ENCODE measurements at places on chromosomes 6 and 20.

- no peak for DNase-seq
Observed at GRCh38 chr6:5764401-5764955, 242.2 kb downstream of the NRN1 start.

- no peak for DNase-seq
Observed at GRCh38 chr6:36636687-36637418, 41.7 kb upstream of the CDKN1A start.

DNA sequence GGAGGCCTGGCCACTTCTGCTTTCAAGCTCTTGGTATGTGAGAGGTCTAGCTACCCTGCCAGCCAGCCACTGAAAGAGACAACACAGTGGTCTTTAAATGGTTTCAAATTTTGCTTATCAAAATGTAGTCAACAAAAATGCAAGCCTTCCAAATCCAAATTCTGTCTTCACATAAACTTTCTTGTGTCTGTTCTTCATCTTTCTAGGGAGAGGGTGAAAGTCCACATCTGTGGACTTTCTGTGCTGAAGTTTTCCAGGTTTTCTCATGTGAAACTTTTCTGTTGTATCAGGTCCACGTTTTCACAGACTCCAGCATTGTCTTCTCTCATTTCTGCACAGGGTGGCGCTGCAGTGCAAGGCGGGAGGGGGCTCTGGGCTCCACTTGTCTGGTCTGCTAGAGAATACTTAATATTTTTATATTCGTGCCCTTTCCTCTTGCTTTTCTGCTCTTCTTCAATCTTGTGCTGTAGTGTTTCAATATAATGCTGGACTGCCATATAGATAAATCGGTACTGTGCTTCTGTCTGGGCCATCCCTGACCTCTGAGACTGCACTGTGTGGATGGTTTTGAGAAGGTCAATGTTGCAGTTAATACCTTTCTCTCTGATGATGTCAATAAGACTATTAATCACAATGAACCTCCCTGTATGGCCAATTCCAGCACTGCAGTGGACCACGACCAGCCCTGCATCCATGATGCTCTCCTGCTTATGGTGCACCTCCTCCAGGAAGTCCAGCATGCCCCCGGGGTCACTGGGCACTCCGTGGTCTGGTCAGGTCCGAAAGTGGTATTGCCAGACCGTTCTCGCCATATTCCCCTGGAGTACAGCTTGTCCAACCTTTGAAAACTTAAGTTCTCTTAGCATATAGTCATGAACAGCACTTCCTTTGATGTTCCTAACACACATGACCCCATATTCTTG is 161.6 kb upstream of the TNFAIP3 start:
- DNase-seq: peak; percentile 57

- DNase-seq: no peak
Observed at GRCh38 chr20:54763366-54763765, 288.0 kb downstream of the DOK5 start.

DNA sequence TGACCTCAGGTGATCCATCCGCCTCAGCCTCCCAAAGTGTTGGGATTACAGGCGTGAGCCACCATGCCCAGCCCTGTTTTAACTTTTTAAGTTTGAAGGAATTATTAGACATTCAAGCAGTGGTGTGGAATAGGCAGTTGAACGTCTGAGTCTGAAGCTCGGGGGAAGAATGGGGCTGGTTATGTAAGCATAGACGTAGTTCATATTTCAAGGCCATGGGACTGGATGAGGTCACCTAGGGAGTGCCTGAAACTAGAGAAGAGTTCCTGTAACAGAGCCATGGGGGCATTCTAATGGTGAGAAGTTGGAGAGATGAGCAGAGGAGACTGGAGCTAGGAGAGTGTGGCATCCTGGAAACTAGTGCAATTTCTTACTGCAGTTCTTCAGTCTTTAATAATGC is 6.4 kb downstream of the CDKAL1 start:
- no peak for DNase-seq

DNA sequence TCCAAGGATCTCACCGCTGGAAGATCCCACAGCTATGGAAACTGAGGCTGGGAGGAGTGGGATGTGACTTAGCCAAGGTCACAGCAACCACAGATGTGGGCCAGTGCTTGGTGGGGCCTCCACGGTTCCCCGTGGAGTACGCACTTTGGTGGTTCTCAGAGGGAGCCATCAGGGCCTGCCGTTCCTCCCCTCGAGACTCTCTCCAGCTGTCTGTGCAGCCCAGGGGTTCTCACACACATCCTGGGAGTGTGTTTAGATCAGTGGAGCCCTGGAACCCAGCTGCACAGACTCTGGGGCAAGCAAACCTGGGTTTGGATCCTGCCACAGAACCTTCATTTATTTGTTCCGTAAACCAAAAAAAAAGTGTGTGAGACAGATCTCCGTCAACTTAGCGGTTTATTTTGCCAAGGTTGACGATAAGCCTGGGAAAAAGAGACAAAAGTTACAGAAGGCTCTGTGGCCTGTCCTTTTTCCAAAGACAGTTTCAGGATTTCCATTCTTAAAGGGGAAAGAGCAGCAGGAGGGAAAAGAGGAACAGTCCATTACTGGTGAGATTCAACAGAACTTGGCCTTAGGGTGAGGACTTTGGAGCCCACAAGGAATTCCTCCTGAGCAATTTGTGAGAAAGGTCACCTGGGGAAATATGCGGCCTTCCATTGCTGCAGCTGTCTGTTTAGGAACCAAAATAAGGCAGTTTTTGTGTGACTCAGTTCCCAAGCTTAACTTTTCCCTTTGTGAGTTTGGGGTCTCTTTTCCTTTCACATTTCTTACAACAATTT is 13.6 kb upstream of the MYMX start:
- DNase-seq: no peak

GRCh38 chr6:92473056-92473455 is 946.3 kb downstream of the EPHA7 start:
- DNase-seq: no peak

GRCh38 chr6:73558624-73559398 is 38.0 kb upstream of the EEF1A1 start:
- no peak for DNase-seq

DNA sequence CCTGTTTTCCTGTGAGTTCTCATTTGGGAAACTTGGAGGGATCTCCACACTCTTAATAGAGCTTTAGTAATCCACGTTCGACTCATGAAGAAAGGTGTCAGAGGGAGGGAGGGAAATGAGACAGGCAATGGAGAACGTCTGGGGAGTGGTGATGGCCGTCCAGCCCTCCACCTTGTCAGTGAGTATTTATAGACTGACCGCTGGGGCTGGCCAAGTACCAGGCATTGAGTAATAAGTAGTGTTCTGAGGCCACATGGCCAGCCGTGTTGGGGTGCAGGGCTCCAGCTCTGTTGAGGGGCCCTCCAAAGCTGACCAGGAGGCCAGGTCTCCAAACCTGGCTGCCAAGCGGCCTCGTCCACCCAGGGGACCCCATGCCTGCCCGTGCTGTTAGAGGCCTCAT is 11.3 kb upstream of the DSN1 start:
- no peak for DNase-seq

DNA sequence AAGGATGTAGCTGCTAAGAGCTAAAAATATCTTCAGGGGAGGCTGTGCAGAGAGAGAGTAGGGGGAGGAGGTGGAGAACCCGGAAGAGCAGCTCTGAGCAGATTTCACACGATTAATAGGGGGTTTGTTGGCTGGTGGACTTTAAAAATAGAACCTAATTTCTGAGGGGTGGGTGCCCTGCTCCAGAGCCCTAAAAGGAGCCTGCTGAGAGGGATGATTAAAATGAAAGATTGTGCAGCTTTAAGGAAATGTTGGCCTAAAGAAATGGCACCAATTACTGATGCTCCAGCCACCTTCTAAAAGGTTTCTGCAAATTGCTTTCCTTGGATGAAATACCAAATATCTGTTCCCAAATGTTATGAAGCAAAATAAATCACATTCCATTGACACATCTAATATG is 202.8 kb upstream of the BTBD3 start:
- DNase-seq: no peak

- DNase-seq: no peak
Observed at GRCh38 chr20:9154464-9155024, 85.7 kb downstream of the PLCB4 start.

- DNase-seq: no peak
Observed at GRCh38 chr6:47363736-47364135, 54.0 kb upstream of the TNFRSF21 start.

GRCh38 chr6:20473518-20473917 is 60.7 kb upstream of the CDKAL1 start:
- no peak for DNase-seq
